Dermis microvascular lymphatic vessel endothelial cell (primary cell): ENCODE measurements at places on chromosomes 3 and 15. TPM values are rescaled to one million over a fixed set of nuclear protein-coding genes. Genes with fewer than 3 reads are reported as not detected.

UPK1B gene
- not detected in 2 replicates for total RNA-seq

SLC4A7 gene
- 35.8 and 48.0 TPM in 2 replicates for total RNA-seq

DNA sequence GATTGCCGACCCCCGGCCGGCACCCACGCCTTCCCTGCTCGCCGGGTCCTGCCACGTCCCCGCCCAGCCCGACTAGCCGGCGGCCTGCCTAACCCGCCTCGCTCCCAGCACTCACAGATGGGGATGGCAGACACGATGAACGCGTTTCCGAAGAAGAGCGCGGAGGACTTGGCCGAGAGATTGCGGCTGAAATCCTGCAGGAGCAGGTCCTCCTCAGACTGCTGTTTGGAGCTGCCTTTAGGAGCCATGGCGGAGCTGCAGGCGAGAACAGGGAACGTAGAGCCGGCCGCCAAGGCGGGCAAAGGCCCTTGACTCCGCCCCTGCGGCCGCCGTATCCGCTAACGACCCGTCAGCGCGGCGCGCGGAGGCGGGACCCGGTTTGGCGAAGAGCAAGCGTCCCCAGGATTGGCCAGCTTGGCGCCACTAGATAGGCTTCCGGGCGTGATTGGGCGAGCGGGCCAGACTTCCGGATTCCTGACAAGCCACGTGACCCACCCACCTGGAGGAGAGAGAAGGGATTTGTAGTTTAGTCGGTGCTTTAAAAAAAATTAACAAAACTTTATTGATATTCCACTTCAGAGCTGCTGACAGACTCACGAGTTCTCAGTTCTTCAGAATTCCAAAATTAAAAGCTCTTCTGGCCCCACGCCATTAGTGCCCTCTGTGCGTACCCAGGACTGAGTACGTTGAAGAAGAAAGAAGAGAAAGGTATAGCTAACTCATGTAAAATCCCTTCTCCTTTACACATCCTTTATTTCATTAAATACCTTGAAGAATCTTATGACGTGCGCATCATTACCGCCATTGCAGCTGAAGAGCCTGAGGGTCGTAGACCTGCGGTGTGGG, at the start of gene SSR3:
SSR3 (minus strand) TSS at position 276 of the 846 bp plus-strand sequence; CDS start at position 248, 28 bp downstream.
- peak; percentile 100 for DNase-seq

GRCh38 chr3:60720736-60721135, 530.5 kb downstream of the FHIT start:
- no peak for DNase-seq

- DNase-seq: peak; percentile 47
These were observed 6.0 kb upstream of the SLC28A1 start for GRCh38 chr15:84878504-84878903.

DNA sequence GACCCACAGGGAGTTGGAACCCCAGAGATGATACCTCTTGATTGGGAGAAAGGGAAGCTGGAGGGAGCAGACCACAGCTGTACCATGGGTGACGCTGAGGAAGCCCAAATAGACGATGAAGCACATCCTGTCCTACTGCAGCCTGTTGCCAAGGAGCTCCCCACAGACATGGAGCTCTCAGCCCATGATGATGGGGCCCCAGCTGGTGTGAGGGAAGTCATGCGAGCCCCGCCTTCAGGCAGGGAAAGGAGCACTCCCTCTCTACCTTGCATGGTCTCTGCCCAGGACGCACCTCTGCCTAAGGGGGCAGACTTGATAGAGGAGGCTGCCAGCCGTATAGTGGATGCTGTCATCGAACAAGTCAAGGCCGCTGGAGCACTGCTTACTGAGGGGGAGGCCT, 201.1 kb downstream of the AKAP13 start:
- no peak for DNase-seq

DNA sequence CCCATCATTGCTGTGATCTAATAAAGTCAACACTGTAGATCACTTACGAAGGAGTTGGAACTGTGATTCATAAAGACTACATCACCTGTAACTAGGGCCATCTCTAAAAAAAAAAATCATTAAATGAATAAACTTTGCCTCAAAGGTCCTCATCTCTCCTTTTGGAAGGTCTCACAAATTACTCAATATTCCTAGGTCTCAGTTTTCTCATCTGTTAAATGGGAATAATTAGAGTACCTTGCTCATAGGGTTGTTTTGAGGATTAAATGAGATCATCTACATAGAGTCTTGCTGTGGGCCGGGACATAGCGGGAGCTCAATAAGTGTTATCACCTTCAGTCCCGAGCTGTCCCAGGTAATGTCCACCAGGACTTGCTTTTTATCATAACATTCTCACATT, 335.1 kb upstream of the PROK2 start:
- no peak for DNase-seq

DNA sequence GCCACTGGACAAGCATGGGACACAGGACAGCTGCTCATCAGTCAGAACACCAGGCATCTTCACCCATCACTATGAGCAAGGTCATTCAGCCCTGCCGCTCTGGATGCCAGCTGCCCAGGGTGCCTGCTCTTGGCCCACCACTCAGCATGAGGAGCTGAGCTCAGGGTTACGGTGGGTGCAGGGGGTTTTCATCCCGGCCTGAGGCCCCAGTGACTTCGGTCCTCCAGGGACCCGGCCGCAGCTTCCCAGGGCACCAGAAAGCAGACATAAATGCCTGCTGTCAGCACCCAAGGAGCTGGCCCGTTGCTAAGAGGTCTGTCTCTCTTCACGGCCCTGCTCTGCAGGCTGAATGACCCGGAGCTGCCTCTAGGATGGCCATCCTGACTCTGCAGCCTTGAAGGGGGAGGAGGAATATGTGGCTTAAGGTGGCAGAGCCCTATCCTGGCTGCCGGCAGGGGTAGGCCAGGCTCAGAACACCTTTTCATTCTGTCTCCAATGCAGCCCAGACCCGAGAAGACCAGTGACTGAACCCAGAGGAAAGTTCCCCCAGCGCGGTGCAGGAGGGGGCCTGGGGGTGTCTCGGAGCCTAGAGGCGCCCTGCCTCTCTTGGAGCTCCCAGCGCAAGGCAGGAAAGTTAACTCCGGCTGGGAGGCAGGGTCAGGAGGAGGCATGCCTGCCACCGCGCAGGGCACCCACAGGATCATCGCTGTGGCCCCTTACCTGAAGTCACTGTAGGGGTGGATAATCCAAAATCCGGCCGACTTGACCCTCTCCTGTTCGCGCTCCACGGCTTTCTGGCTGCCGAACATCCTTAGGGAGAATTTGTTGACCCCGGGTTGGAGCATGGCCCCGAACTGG, 1.8 kb downstream of the HCN4 start:
- DNase-seq: no peak

DNA sequence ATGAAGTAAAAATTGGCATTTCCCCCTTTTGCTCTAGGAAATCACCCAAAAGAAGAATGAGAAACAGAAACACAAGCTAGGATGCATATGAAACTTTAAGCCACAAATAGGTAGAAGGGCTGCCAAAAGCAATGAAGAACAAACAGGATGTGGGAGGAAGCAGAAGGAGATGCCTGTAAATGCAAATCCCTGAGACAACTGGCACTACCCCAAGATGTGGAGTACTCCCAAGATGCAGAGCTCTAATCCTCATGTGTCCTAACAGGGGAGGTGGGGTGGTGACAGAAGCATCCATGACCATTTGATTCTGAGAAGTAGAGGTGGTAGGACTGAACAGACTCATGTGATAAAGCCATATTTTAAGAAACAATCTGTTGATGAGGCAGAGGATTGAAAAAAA, 31.9 kb upstream of the ZNF280D start:
- peak; percentile 85 for DNase-seq
